ENCODE measurements at places on chromosomes 5 and 9. TPM values are rescaled to one million over a fixed set of nuclear protein-coding genes. Genes with fewer than 3 reads are reported as not detected.
A peak's percentile ranks its signal among the peaks of the same experiment; 100 is the strongest.

Gene ISCA1
- 91.7 TPM for total RNA-seq

DNA sequence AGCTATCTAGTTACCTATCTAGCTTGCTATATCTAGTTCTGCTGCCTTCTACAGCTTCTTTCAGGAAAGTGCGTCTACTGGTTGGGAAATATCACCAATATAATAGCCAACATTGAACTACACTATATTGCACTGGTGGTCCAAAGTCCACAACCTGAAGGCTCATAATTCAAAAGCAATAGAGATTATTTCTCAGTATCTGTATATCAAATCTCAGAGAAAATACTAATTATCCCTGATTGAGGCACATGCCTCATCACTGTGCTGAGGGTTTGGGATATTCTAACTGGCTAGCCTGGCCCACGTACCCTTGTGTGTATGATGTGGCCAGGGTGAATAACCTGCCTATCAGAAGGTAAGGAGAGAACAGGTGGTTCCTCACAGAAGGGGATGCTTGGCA lies 53.8 kb downstream of the SH3RF2 start:
- DNase-seq: no peak

Gene RNF183
- total RNA-seq: not detected

GRCh38 chr5:50839472-50839871 lies 173.0 kb downstream of the PARP8 start:
- no peak for DNase-seq

GRCh38 chr5:83955916-83956315 lies 235.3 kb upstream of the HAPLN1 start:
- DNase-seq: no peak

DNA sequence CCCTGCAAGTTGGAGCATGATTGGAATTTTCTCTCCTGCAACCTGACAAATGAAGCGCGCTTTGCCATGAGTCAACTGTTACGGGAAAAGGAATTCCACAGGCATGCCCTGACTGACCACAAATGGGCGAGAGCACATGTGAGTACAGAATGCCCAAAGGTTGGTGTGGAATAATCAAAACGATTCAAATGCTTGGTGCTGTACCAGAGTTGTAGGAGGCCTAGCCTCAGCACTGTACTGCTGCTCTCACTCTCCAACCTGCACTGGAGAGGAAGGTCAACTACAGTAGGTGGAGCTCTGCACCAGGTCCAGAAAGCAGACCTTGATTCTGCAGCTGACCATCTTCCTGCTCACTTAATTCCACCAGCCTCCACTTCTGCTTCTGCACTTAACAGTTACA lies 406.9 kb upstream of the ACTBL2 start:
- DNase-seq: no peak

GRCh38 chr5:143979044-143979690 lies 167.2 kb downstream of the HMHB1 start:
- no peak for DNase-seq

Gene PIP5K1B
- 0.47 TPM for total RNA-seq

- peak; percentile 70 for DNase-seq
Observed at GRCh38 chr5:141512390-141512910, 23.6 kb downstream of the PCDHGC5 start.

DNA sequence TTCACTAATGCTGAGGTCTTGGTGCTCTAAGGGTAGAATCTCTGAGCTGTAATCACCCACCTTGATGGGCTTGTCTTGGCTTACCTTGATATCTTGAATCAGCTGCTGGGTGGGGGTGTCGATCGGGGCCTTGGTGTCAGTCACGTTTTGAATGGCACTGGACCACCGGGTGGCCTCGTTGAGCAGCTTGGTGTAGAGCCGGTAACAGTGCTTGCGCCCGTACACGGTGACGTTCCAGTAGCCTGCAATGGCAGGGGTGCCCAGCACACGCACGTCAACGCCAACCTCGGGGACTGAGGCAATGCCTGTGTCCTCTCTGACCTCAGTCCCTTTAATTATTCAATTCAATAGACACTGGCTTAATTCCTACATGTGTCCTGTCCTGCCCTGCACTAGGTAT lies 63.1 kb upstream of the RETREG1 start:
- no peak for DNase-seq
